ENCODE measurements at places on chromosomes 7 and 10. TPM values are rescaled to one million over a fixed set of nuclear protein-coding genes. Genes with fewer than 3 reads are reported as not detected.

The HMX2 gene
- not detected for total RNA-seq

- H3K27me3 ChIP-seq = no peaks in the 10 kb centered on the region
- peaks cover 22% of the 10 kb centered on the region for H3K4me1 ChIP-seq
- peaks cover 21% of the 10 kb centered on the region for H3K36me3 ChIP-seq
- DNase-seq = no peak
These were observed 214.0 kb upstream of the KLF14 start for GRCh38 chr7:130947792-130948580.

DNA sequence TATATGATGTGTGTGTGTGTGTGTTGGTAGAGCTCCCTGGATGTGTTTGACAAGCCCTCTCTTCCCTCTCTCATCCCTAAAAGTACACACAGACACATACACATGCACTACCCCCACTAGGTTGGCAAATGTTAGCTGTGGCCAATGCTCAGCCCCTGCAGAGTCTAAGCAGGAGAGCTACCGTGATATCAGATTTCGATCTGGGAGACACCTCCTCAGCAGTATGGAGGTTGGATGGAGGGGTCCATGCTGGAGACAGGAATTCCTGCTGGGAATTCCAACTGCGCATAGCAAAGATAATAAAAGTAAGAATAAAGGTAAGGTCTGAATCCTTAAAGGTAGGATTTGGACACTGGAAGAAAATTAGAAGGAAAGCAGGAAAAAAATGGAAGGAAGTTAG lies 85.7 kb downstream of the C10orf90 start:
- DNase-seq = no peak
- H3K27ac ChIP-seq = no peak overlapping the region
- no peaks in the 10 kb centered on the region for H3K36me3 ChIP-seq

DNA sequence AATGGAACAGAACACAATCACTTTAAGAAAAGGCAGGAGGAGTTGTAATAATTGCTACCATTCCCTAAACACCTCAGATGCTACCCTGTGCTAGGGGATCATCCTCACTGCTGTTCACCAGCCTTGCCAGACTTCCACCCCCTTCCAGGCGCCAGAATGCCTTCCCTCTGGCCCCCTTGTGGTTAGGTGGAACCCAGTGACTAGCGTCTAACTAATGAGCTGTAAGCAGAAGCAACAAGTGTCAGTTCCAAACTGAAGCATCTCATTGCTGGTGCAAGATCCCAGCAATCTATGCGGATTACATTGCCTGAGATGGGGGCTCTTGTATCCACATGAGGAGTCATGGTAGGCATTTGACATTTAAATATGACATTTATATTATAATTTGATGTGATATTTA lies 86.6 kb downstream of the FRMD4A start:
- H3K27me3 ChIP-seq = peaks cover 9% of the 10 kb centered on the region
- H3K36me3 ChIP-seq = no peaks in the 10 kb centered on the region
- no peaks in the 10 kb centered on the region for H3K4me1 ChIP-seq
- H3K4me3 ChIP-seq = no peak overlapping the region
- no peak for DNase-seq
- H3K27ac ChIP-seq = no peak overlapping the region

DNA sequence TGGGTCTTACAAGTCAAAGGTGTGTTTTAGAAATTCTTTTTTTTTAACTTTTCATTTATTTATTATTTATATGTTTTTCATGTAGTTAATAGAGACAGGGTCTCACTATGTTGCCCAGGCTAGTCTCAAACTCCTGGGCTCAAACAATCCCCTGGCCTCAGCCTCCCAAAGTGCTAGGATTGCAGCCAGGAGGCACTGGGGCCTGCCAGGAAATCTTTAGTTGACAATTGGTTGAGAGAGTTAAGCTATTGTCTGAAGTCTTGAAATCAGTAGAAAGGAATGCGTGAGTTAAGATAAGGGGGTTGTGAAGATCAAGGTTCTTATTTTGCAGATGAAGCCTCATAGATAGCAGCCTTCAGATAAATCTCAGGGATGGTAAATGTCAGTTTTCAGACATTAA lies 245.4 kb upstream of the GALNT17 start:
- H3K4me3 ChIP-seq = no peak overlapping the region
- DNase-seq = no peak
- no peaks in the 10 kb centered on the region for H3K27me3 ChIP-seq
- no peaks in the 10 kb centered on the region for H3K36me3 ChIP-seq
- no peaks in the 10 kb centered on the region for H3K4me1 ChIP-seq

DNA sequence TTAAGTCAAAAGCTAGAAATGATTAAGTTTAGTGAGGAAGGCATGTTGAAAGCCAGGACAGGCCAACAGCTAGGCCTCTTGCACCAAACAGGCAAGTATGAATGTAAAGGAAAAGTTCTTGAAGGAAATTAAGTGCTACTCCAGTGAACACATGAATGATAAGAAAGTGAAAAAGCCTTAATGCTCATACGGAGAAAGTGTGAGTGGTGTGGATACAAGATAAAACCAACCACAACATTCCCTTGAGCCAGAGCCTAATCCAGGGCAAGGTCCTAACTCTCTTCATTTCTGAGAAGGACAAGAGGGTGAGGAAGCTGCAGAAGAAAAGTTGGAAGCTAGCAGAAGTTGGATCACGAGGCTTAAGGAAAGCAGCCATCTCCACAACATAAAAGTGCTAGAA lies 53.0 kb downstream of the DNAJC1 start:
- H3K4me3 ChIP-seq = no peak overlapping the region
- no peak overlapping the region for H3K27ac ChIP-seq
- no peaks in the 10 kb centered on the region for H3K4me1 ChIP-seq
- H3K36me3 ChIP-seq = no peaks in the 10 kb centered on the region
- no peaks in the 10 kb centered on the region for H3K27me3 ChIP-seq

DNA sequence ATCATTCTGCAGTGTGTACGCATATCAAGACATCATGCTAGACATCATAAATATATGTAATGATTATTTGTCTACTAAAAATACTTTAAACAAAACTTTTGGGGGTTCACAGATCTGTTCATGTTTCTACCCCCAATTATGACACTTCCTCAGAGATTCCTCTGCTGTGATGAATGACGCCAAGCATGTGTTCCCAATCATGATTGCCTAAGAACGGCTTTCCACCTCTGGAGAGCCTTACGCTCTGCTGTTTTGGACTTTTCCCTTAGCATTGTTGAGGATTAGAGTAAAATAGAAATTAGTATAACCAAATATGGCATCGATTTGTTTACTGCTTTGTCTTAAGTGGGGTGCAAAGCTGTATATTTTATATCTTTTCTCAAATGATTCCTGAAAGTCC lies 236.3 kb upstream of the IGFBP3 start:
- H3K27ac ChIP-seq = no peak overlapping the region
- H3K27me3 ChIP-seq = no peaks in the 10 kb centered on the region
- no peak overlapping the region for H3K4me3 ChIP-seq
- H3K36me3 ChIP-seq = no peaks in the 10 kb centered on the region

DNA sequence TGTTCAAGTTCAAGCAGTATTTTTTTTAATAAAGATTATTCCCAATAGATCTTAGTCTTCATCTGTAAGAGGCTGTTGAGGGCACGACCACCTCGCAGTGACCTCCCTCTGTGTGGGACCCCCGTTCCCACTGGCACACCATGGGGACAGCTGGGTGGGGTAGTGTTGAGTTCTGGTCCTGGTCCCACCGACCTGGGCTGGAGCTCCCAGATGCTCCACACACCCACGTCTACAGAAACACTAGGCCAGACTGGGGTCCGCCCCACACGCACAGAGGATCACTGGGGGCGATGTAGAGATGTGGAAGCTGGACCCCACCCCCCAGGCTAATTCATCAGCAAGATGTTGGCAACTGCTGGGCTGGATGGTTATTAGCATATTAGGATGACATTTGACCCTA lies 623.6 kb downstream of the PTPRN2 start:
- no peak overlapping the region for H3K4me3 ChIP-seq
- no peaks in the 10 kb centered on the region for H3K36me3 ChIP-seq
- peaks cover 9% of the 10 kb centered on the region for H3K27me3 ChIP-seq

The HSPB1 gene
- total RNA-seq = 494 TPM

The BHLHA15 gene
- total RNA-seq = 0.81 TPM

The TMEM130 gene
- total RNA-seq = 20.0 TPM

GRCh38 chr10:96840841-96841518 lies 8.9 kb downstream of the LCOR start:
- H3K27me3 ChIP-seq = no peaks in the 10 kb centered on the region

- peak; percentile 48 for DNase-seq
- H3K27ac ChIP-seq = no peak overlapping the region
- no peaks in the 10 kb centered on the region for H3K4me1 ChIP-seq
These were observed 49.8 kb downstream of the EBF3 start for GRCh38 chr10:129914153-129914855.

The UNC5B gene
- total RNA-seq = 16.0 TPM

The ZNF365 gene
- 1.3 TPM for total RNA-seq

- no peaks in the 10 kb centered on the region for H3K27me3 ChIP-seq
- H3K27ac ChIP-seq = no peak overlapping the region
- H3K4me1 ChIP-seq = peaks cover 2% of the 10 kb centered on the region
- no peaks in the 10 kb centered on the region for H3K36me3 ChIP-seq
- no peak overlapping the region for H3K4me3 ChIP-seq
- no peak for DNase-seq
These were observed 72.3 kb downstream of the FAS start for GRCh38 chr10:89062861-89063260.

The RAMP3 gene
- total RNA-seq = 255 TPM

The AQP1 gene
- total RNA-seq = 1,132 TPM

The SPDYE8 gene
- total RNA-seq = not detected

The CHAT gene
- not detected for total RNA-seq

DNA sequence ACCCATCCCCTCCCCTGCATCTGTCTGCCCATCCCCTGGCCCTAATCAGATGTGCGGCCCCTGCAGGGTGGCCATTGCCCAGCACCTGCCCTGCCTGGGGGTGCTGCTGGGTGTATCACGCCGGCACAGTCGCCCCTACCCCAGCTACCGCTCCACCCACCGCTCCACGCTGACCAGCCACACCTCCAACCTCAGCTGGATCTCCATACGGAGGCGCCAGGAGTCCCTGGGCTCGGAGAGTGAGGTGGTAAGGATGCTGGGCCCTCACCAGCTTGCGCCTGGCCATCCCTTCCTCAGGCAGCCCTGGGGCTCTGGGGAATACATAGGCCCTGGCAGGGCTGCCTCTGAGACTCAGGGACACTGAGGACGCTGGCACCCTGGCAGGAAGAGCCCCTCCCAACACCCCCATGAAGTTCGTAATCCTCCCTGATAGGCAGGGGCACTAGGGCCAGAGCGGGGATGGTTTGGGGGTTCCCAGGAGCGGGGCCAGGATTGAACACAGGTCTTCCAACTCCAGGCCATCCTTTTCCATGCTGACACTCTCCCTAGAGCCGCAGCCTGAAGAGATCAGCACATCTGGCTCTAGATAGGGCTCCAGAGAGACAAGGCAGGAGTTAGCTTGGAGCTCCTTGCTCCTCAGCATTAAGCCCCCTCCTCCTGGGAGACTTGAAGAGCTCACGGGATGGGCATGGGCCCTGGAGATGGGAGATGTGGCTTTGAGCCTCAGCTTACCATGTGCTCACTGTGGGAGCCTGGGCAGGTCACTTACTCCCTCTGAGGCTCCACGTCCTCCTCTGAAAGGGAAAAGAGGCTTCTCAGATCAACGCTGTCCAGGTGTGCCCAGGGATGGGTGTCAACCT lies 5.9 kb upstream of the LDB3 start:
- DNase-seq = peak; percentile 57
- H3K36me3 ChIP-seq = no peaks in the 10 kb centered on the region
- no peak overlapping the region for H3K27ac ChIP-seq
- no peaks in the 10 kb centered on the region for H3K27me3 ChIP-seq
- no peak overlapping the region for H3K4me3 ChIP-seq

- no peak overlapping the region for H3K4me3 ChIP-seq
- H3K27me3 ChIP-seq = no peaks in the 10 kb centered on the region
- peaks cover 2% of the 10 kb centered on the region for H3K4me1 ChIP-seq
- no peak overlapping the region for H3K27ac ChIP-seq
These were observed 18.3 kb downstream of the UBE2D1 start for GRCh38 chr10:58352956-58353610.

DNA sequence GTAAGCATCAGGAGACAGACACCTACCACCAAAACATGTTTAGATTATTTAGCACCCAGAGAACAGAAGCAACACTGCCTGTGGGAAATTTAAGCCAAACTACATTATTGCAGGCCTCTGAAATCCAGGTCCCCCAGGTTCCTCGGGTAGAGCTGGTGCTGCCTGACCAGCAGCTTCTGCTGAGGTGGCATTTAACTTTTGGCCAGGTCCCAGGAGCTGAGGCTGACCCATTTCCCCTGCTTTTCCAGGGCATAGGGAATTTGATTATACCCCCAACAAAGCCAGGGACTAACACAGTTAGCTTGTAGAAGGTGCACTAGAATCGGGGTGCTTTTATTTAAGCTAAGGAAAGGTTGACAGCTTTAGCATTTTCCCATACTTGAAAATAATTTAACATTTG lies 4.7 kb downstream of the LRRC4 start:
- H3K4me1 ChIP-seq = peaks cover 20% of the 10 kb centered on the region
- DNase-seq = no peak
- no peaks in the 10 kb centered on the region for H3K27me3 ChIP-seq
- H3K36me3 ChIP-seq = no peaks in the 10 kb centered on the region
- H3K4me3 ChIP-seq = no peak overlapping the region

DNA sequence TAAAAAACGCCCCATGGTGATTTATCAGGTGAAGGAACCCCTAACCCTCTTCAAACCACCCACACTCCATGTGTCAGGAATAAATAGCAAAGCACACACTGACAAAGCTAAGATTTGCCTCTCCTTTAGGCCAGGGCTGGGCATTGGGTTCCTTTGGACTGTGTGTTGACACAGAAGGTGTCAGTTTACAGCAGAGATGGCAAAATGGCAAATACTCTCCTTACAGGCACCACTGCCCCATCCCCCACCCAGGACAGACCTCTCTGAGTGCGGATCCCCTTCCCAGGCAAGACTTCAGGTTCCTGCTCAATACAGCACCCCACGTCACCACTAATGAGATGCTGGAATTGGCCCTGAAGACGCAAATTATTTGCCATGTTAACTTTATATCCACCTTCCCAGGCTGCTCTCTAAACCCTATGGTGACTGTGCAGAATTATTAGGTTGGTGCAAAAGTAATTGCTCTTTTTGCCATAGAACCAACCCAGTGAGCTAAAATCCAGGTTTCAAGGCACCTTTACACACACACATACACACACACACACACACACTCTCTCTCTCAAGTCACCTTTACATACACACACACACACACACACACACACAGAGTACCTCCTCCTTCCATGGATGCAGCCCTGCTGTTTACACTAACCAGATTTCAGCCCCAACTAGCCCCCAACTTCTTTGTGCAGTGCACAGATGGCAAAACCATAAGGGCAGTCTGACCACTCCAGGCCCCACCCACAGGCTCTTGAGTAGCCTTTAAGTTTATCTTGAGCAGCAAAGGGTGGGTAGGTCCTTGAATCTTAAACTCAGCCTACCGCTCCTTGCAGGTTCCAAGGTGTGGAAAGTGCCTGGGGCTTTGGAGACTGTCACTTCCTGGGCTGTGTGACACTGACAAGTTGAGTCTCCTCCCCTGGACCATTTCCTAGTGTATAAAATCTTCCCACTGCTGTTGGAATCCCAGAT lies 4.0 kb upstream of the ZCCHC24 start:
- DNase-seq = no peak
- H3K4me1 ChIP-seq = no peaks in the 10 kb centered on the region
- H3K27ac ChIP-seq = no peak overlapping the region
- H3K4me3 ChIP-seq = no peak overlapping the region
- H3K36me3 ChIP-seq = no peaks in the 10 kb centered on the region

GRCh38 chr10:30587522-30588031 lies 42.0 kb downstream of the LYZL2 start:
- H3K27me3 ChIP-seq = no peaks in the 10 kb centered on the region
- H3K36me3 ChIP-seq = no peaks in the 10 kb centered on the region
- H3K4me1 ChIP-seq = peaks cover 27% of the 10 kb centered on the region
- no peak overlapping the region for H3K4me3 ChIP-seq
- peak; percentile 71 for DNase-seq

Data from upper lobe of right lung (tissue), 1 donor.